ENCODE measurements at places on chromosomes 2 and 18.

DNA sequence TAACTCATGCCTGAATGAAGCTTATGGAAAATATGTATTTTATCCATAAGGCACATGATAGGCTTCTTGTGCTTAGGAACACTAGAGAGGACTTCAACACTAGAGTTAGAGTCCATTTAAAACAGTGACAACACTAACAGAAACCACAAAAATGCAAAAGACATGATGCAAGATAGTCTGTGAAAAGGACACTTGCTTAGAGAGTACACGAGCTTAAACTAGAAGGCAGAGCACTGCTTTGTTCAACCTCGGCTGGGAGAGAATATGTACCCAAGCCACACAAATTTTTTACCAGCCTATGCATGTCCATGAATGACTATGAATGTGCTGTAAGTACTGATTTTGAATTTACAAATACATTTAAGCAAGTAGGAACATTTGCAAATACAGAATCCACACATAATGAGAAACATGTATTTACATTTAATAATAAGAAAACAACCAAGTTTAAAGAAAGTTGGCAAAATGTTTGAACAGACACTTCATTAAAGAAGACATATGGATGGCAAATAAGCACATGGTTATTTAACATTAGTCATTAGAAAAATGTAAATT, 130.6 kb downstream of the SPOPL start:
- DNase-seq = no peak

DNA sequence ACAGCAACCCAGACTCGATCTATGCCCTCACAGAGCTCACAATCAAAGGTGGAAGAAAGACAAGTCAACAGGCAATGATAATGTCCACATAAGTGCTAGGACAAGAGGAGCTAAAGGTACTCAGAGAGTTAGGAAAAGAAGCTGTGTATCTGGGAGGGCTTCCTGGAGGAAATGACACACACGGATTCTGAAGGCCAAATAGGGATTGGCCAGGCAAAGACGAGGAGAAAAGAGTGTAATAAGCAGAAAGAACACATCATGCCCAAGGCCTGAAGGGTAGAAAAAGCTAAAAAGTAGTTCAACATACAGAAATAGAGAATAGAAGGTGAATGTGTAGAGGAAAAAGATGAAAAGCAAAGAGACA, 36.1 kb downstream of the VIT start:
- DNase-seq = no peak

DNA sequence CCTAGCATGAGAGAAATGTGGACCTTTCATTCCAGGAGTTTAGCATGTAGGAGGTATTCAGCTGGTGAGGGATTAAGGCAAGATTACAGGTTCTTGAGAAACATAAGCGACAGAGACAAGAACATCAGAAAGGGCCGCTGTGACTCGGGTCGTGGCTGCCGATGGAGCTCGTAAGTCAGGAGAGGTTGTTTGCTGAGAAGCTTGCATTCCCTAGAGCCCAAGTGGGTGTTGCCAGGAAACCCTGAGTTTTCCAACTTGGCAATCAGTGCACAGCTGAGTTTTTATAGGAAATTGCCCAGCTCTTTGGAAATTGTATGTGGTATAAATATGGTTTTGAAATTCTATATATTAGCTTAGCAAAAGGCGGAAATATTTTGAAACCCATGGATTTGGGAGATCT, 46.4 kb upstream of the CYP1B1 start:
- no peak for DNase-seq

GRCh38 chr2:138312061-138312460, 189.5 kb upstream of the SPOPL start:
- no peak for DNase-seq

DNA sequence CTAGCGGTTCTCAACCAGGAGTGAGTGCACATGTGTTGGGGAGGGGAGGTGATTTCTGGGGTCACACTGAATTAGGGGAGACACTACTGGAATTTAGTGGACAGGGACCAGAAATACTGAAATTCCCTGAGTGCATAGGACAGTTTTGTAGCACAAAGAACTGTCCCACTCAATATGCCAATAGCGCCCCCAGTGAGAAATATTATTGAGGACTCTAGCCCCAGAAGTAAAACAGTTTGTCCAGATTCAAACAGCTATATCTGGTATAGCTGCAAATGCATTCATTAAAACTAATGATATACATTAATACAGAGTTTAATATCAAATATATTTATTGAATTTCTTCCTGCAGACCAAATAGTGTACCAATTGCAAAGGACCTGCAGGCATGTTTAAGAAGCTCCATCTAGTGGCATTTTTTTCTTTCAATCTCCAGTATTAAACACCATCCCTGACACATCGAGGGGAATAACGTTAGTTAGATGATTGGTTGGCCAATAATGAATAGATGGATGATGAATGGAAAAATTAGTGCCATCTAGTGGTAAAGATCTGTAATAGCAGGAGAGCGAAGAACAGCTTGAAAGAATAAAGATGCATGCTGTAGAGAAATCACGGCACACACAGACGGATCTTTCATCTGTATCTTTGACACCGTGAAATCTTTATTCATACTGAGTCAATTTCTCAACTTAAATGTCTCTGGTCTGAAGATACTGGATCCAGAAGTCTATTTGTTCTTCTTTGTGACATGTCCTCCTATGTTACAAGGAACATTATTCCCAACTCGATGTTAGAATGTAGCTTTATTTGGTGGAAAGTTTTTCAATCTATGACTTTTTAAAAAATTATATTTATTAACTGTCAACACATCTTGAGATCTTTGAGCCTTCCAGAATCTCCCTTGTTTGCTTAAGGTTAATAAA, 62.5 kb downstream of the DHRS9 start:
- no peak for DNase-seq

GRCh38 chr2:223580951-223581350, 21.2 kb downstream of the SCG2 start:
- no peak for DNase-seq

DNA sequence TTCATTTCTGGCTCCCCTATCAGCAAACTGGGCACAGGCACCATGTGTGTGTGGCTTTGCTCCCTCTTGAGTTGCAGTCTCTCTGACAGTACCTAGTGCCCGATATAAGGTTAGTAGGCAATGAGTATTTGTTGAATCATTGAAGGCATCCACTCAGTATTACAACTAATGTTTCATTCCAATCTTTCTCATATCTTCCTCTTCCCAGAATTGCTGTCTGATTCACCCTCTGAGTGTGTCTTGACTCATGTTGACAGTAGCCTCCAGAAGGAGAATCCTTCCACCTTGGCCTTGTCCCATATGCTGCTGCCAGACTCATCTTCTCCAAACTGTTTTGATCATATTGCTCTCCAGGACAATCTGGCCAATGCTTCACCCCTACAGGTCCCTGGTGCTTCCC, 202.5 kb downstream of the LRRTM1 start:
- no peak for DNase-seq

DNA sequence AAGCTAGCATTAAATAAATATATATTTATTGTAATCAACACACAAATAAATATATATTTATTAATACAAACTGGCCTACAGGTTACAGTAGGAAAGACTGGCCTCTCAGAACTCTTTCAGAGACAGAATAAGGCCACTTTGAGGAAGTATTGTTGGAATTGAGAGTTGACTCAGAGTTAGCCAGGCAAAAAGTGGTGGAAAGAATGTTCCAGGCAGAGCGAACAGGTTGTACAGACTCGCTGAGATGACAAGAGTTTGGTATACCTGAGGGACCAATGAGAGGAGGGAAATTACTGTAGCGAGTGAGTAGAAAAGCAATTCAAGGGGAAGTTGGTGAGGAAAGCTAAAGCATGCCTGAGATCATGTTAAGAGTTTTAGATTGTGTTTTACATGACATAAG, 19.0 kb upstream of the XDH start:
- no peak for DNase-seq

DNA sequence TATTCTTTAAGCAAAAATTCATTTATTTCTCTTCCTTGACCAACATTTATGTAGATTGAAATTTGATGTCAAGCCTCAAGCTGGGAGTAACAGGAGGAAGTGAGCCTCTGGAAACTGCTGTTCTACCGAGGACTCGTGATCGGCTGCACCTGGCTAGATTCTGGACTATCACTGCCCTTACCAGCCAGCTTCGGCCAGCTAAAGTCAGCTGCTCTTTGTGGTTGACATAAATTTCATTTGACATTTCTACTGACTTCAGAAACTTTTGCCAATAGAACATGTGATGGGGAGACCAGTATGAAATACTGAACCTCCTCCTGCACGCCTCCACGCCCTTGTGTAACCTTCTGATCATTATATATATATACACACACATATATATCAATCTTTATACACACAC, 74.2 kb upstream of the RGPD5 start:
- no peak for DNase-seq

GRCh38 chr18:7301094-7301493, 70.2 kb downstream of the LRRC30 start:
- DNase-seq = no peak

DNA sequence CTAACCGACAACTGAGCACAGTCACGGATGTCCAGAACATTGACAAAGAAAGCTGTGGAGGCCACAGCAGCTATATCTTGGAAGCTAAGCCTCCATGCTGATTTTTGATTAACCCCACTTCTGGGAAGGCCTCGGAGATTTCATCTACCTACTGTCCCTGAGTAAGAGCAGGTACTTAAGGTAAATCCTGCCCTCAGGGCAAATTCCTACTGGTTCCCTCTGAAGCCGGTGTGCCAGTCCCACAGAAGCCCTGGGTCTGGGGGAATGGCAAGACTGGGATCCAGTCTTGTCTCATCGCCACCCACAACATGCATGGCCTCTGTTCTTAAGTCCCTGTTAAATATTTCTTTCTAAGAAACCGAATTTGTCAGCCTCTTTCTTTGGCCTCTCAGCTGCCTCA, 18.7 kb downstream of the PER2 start:
- no peak for DNase-seq

- DNase-seq = no peak
These were observed 58.7 kb downstream of the THADA start for GRCh38 chr2:43537137-43537536.

DNA sequence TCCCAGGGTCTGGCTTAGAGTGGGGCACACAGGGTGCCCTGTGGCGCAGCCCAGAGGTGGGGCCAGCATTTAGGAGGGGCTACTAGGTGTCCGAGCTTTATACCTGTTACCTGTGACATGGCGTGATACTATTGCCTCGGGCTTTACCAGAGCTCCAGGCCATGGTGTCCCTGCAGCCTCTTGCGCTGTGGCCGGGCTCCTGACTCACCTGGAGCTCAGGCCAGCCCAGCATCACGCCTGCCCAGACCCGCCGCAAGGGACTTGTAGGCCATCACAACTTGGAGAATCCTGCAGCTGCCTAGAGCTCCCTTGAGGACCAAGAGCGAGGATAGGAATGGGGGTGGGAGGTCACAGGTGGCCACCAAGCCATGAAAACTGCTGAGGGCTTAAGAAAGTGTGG, 8.0 kb downstream of the INHBB start:
- no peak for DNase-seq

- DNase-seq = no peak
These were observed 7.2 kb downstream of the E2F6 start for GRCh38 chr2:11458753-11459152.

DNA sequence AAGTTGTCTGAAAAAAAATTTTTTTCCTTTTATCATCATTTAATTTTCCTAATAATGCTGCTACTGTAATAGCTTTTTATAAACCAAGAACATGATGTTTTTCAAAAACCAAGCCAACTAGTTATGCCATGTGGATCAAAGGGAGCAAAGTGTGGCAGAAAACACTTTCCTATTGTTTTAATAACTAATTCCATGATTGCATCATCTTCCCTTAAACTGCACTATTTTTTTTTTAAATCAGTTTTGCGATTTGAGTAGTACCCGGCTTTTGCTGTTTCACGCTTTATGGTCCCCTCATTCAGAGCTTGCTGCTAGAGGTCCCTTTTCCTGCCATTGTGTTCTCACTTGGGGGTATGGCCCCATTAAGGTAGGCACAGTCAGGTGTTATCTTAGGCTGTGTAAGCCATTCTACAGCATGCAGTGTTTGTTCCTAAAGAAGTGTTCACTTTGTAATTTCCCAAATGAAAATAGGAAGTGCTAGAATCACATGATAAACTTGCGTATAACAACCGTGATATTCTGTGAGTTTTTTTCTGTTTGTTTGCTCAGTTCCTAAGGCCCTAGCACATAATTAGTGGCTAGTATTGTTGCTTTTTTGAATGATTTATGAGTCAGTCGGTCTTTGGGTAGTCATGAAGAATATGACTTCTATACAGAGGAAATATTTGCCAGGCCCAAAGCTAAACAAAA, 225.8 kb downstream of the PTGR3 start:
- no peak for DNase-seq

- DNase-seq = no peak
These were observed 577.0 kb downstream of the NR4A2 start for GRCh38 chr2:155755481-155755880.

GRCh38 chr2:142944721-142945120, 67.3 kb downstream of the KYNU start:
- DNase-seq = no peak

DNA sequence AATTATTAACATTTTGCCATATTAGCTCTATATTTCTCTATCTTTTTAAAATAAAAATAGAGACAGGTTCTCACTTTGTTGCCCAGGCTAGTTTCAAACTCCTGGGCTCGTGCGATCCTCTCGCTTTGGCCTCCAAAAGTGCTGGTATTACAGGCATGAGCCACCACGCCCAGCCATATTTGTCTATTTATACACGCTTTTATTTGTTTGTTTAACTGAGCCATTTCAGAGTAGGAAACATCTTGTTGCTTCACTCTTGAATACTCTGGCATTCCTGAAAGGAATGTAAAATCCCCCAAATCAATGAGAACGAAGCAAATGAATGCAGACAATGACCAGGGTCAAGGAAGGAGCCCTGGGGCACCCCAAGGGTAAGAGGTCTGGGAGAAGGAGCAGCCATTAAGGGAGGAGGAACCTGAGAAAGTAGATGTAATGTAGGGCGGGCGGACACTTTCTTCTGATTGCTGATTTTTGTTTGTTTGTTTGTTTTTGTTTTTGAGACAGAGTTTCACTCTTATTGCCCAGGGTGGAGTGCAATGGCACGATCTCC, 31.7 kb upstream of the RAB1A start:
- DNase-seq = no peak

DNA sequence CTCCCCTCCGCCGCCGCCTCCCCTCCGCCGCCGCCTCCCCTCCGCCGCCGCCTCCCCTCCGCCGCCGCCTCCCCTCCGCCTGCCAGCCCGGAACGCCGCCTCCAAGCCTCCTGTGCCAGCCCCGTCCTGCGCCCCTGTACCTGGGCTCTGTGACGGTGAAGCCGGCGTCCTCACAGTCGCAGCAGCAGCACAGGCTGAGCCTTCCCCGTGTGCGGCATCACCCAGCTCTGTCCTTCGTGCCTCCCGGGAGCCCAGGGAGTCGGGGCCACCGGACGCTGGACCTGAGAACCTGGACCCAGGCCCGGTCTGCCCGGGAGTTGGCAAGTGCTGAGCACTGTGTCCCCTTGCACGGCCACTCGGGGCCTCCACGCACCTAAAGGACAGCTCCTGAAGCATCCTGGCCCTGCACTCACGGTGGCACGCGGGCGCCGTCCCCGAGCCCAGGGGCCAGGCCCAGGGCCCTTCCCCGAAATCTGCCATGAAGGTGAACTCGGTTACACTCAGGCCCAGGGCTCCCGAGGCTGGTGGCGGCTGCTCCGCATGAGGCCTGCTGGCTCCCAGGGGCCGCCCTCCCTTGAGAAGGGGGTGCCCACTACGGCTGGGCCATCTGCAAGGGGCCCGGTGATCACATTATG, 32.9 kb downstream of the RTP5 start:
- no peak for DNase-seq

GRCh38 chr2:15950088-15950952, 10.0 kb downstream of the MYCN start:
- DNase-seq = no peak

Measured in esophagus squamous epithelium (tissue), 5 donors.